Fibroblast of gingiva (primary cell): ENCODE measurements at places on chromosomes 1 and 21.

- no peak for DNase-seq
Measured at GRCh38 chr21:45475004-45475685, 67.1 kb downstream of the SLC19A1 start.

DNA sequence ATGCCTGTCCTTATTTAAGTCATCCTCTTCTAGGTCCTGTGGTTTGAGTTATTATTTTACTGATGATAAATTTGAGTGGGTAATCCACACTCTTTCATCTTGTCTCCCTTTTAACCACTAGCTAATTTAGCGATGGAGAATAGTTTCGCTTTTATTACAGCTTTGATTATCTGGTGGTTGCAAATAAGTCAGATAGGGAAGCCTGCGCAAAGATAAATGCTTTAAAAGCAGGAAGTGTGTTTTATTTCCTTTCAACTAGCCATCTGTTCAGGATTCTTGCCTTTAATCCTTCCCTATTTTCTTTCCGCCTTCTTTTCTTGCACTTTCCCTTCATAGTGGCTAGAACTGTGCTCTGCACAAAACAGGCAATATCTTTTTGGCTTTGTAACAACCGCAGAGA is 129.0 kb downstream of the TGFB2 start:
- DNase-seq, result no peak

- DNase-seq, result peak; percentile 39
Measured at GRCh38 chr1:48943393-48943792, 166.7 kb upstream of the BEND5 start.

DNA sequence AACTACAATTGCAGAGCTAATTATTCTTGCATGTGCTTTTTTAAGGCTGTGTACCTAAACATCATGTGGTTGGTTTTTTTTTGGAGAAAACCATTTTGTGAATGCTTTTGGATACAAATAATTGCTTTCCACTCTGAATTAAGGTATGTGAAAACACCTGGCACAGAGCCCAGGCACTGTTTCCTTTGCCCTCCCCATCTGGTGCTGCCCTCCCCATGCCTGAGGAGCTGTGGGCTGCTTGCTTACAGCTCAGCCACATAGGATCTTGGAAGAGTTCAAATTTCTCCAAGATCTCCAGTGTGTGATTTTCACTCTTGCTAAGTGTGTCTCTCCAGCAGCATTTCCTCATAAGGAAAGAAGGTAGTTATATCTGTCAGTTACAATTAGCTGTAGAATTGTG is 27.8 kb downstream of the DNM3 start:
- DNase-seq, result no peak

- DNase-seq, result no peak
Measured at GRCh38 chr1:39131940-39132339, 72.6 kb upstream of the MACF1 start.

DNA sequence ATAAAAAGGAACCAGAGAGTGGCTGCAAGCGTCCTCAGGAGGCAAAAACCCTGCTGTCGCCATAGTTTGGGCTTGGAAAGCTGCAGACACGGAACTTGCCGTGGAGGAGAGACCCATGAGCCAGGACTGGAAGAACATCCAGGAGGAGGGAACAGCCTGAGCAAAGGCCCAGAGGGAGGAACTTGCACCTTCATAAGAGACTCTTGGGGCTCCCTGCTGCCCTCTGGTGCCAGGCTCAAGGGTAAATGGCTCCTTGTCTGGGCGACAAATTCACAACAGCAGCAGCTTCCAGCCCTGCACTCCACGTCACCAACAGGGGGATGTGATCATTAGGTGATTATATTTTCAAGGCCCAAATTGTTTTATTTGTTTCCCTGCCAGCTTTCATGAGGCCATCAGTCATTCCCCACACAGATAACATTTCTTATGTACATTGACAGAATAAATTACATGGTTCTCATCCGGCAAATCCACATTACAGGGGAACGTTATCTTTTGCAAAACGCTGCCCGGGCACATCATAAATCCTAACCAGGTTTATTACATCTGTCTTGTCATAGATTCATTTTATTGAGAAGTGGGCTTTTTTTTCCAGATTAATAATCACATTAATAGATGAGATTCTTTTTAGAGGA is 143.0 kb upstream of the GRIK3 start:
- no peak for DNase-seq

DNA sequence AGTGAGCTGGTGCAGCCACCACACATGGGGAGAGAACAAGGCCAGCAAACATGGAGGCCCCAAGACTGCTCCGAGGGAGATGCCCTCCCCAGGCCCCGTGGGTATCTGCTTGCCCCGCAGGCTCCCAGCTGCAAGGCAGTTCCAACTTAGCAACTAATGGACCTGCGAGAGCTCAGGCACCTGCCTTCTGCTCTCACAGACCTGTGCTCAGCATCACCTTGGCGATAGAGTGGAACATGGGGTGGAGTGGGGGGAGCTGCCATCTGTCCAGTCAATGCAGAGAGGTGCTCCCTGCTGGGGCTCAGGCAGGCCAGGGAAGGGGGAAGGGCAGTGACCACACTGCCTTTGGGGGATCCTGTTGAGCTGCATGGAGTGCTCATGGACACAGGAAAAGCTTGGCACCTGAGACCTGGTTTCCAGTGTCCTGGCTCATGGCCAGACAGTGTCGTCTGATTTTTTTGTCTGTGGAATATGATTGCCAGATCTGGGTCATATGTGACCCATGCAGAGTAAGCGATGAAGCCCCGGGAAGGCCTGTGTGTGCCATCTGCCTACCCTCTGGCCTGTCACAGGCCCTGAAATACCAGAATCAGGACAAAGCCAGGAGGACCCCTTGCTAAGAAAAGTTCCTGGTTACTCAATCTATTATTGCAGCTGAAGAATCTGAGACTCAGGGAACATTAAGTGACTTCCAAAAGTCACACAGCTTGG is 39.9 kb upstream of the TENT5C start:
- no peak for DNase-seq

DNA sequence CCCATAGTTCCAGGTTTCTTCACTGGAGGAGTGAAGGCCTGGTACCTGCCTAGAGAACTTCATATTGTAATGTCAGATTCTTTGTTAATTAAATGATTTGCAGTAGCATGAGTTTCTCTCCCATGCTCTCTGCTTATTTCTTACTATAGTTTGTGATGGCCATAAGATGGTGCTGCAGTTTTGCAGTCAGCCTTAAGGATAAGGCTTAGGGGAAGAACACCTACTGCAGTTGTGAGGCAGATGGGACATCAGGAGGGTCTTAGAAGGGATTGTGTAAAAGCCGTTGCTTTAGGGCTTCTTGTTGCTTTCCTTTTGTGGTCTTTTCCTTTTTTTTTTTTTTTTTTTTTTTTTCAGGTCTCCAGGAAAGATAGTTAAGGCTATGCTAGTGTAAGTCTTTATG is 61.8 kb downstream of the MACF1 start:
- peak; percentile 6 for DNase-seq
